SK-N-SH treated with all-trans-retinoic acid at 6 μM for 48 hours (cell line): ENCODE measurements at places on chromosomes 4 and X.

GRCh38 chrX:13923845-13924244, 105.8 kb downstream of the GEMIN8 start:
- ATAC-seq = no peak

- ATAC-seq = no peak
Measured at GRCh38 chr4:41594432-41594831, 56.5 kb downstream of the LIMCH1 start.

DNA sequence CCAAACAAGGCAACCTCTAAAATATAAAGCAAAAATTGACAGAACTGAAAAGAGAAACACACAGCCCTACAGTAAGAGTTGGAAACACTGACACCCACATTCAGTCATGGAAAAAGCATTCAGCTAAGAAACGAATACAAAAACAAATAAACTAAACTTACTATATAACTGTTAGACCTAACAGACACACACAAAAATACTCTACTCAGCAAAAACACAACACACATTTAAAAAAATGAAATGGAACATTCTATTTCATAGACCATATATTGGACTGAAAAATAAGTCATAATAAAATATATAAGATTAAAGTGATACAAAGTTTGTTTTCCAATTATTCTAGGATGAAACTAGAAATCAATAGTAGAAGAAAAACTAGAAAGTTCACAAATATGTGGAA, 488.8 kb upstream of the POU3F4 start:
- no peak for ATAC-seq

DNA sequence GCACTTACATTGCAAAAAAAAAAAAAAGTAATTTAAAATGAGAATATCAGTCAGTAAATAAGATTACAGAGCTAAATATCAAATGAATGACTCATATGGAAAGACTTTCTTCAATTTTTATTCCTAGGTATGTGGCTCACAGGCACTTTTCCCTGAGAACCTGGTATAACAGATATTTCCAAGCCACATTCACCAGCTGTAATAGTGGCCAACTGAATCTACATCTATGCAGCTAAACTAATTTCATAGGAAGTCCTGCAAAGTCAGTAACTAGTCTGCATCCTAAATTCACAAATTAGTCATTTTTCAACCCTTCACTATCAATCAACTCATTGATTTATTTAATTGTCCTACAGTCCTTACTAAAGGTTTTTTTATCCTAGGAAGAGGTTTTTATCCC, 5.6 kb downstream of the PDE5A start:
- ATAC-seq = peak; percentile 50

DNA sequence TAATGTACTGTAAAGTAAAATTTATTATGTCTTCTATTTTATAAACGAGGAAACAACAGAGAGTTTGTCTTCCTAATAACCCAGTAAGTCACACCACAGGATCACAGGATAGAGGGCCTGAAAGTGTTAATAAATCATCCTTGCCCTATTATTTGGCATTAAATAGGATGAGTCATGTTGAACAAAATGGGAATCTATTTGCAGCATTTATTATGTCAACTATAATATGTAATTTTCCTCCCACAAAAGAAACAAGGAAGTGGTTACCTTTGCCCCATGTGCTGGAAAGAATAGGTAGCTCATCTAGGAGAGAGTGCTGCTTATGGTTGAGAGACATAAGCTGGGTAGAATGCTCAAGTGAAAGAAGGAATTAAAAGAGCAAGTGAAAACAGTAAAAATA, 237.6 kb upstream of the NDST3 start:
- ATAC-seq = no peak; the same call in 2 of the 3 replicates

GRCh38 chr4:84973856-84974255, 7.4 kb upstream of the WDFY3 start:
- ATAC-seq = no peak

DNA sequence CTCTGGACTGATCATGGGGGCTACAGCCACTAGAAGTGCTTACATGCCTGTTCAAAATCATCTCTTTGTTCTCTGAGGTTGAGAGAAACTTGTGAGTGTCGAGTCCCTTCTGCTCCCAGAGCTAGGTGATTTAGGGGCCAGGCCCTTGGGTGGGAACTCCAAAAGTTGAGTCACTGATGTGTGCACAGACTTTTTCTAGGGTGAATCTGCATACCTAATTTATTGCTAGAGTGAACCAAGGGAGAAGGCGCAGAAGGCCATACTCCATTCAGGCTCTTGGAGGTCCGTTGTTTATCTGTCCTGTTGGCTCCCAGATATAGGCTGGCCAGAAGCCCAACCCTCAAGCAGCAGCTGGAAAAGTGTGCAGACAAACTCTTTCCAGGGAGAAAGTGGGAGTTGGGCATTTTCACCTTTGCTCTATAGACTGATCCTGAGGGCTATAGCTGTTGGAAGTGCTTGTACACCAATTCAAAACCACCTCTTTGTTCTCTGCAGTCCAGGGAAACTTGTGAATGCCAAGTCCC, 80.8 kb upstream of the ARX start:
- ATAC-seq = no peak

- no peak; the same call in 2 of the 3 replicates for ATAC-seq
Measured at GRCh38 chr4:38381788-38382187, 282.2 kb upstream of the KLF3 start.
